ENCODE measurements at places on chromosomes 5 and 9.

- DNase-seq: no peak
These were observed 37.3 kb upstream of the TJP2 start for GRCh38 chr9:69136779-69137178.

- DNase-seq: no peak
These were observed 740.1 kb upstream of the FAM174A start for GRCh38 chr5:99795031-99795430.

- peak; percentile 79 for DNase-seq
These were observed 60.6 kb upstream of the ZFR start for GRCh38 chr5:32504989-32505596.

DNA sequence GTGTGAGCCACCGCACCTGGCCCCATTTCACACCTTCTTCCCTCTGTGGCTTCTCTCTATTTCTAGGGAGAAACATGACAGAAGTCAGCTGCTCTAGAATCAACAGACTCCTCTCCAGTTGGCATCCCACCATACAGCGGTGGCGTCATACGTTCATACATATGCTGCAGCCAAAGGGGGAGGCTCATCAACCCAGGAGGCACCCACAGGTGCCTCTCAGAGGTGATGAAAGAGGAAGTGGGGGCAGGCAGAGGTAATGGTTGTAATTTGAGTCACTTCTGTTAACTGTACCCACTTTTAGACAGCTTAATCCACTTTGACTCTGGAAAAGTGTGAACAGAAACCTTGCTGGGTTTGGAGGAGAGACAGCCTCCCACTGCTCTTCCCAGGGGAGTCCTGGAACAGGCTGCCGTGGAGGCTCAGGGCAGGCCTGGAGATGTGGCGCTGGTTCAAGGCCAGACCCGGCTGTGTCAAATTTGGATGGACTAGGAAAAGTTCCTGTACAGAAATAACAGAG is 47.3 kb upstream of the SUB1 start:
- DNase-seq: no peak

- DNase-seq: no peak
These were observed 12.0 kb downstream of the PKD2L2 start for GRCh38 chr5:137901011-137901817.

GRCh38 chr9:124444166-124444565 is 6.1 kb upstream of the ADGRD2 start:
- DNase-seq: no peak

Measured in AG08396 (cell line).